Esophagus squamous epithelium (tissue), 5 donors: ENCODE measurements at places on chromosomes 4 and X.

GRCh38 chrX:107753187-107753586, 22.4 kb downstream of the TSC22D3 start:
- no peak for DNase-seq

DNA sequence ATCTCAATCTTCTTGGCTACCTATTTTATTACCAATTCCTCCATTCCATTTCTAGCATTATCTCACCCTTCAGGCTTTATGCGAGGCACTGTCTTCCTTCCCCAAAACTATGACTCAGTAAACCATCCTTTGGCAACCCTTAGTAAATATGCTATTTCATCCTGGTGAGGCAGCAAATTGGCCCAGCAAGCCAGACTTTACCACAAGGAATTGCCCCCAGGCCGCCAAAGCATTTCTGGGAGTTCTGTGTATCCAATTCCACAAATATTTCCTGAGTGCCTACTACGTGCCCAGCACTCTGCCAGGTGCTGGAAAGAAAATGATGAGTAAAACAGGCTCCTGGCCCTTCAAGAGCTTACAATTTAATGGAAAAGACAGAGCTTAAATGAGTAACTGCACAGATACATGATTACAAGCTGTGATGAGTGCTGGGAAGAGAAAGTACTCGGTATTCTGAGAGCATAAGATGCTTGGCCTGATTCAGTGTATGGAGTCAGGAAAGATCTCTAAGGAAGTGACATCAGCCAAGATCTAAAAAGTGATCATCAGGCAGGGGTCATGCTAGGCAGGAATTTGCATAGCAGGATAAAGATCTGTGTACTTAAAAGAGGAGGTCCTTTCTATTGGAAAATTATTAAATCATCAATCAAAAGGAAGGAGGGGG, 193.8 kb downstream of the ADAMTS3 start:
- no peak for DNase-seq

- DNase-seq = no peak
These were observed 107.6 kb downstream of the AMER1 start for GRCh38 chrX:64097891-64098290.

GRCh38 chr4:86939729-86940575, 5.1 kb downstream of the AFF1 start:
- DNase-seq = peak; percentile 6

DNA sequence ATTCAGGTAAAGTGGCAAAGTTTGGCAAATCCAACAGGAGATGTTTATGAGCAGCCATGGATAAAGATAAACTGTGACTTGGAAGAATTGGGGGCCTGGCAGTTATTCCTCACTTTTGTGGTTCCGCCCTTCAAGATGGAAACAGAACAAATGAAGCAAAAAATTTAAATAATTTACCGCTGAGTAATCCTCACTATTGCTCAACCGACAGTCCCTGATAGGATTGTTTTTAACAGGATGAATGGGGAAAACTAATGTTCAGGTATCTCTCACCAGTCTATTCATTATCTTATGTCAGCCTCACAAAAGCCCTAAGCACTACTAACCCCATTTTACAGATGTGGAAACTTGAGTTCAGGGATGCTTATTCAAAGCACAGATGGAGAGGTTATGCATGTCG, 90.8 kb downstream of the FNIP2 start:
- DNase-seq = no peak

- DNase-seq = no peak
These were observed 7.6 kb downstream of the SORCS2 start for GRCh38 chr4:7199771-7200441.

- DNase-seq = no peak
These were observed 328.6 kb upstream of the ARX start for GRCh38 chrX:25344161-25344936.

DNA sequence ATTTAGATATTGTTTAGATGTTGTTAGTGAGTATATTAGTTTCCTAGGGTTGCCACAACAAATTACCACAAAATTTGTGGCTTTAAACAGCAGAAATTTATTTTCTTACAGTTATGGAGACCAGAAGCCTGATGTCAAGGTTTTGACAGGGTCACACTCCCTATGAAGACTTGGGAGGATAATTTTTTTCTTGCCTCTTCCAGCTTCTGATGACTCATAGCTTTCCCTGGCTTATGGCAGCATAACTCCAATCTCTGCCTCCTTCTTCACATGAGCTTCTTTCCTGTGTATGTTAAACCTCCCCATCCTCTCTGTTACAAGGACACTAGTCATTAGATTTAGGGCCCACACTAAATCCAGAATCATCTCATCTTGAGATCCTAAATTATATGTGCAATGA, 20.9 kb upstream of the RAB40A start:
- DNase-seq = no peak

- no peak for DNase-seq
These were observed 38.4 kb downstream of the JAKMIP1 start for GRCh38 chr4:6161921-6162464.

DNA sequence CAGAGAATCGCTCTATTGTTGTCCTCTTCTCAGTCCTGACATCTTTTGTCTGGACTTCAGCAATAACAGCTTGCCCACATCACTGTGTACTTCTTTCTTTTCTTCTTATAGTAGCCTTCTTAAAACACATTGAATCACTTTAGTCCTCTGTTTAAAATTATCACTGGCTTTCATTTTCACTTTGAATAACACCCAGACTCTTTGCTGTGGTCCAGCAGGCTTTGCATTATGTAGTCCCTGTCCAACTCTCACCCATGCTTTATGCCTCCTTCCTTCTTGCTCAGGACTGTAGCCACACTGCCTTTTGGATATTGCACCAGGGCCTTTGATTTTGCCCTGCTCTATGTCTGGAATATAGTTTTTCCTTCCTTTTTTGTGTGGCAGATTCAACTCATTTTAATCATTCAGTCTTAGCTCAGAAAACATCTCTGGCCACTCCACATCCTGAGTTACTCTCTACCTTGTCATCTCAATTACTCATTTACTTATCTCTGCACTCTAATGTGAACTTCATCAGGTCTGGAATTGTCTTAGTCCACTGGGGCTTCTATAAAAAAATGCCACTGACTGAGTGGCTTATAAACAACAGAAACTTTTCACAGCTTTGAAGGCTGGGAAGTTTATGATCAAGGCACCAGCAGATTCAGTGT, 168.2 kb downstream of the C4orf33 start:
- no peak for DNase-seq

GRCh38 chr4:69056921-69057550, 39.2 kb upstream of the UGT2B7 start:
- no peak for DNase-seq

GRCh38 chr4:80219301-80220025, 22.2 kb downstream of the PRDM8 start:
- no peak for DNase-seq

GRCh38 chr4:85860066-85860740, 385.3 kb downstream of the ARHGAP24 start:
- DNase-seq = no peak

GRCh38 chr4:131499141-131499873, 1649.8 kb upstream of the PCDH10 start:
- no peak for DNase-seq

- DNase-seq = no peak
These were observed 27.5 kb upstream of the VBP1 start for GRCh38 chrX:155188786-155189185.

- no peak for DNase-seq
These were observed 135.8 kb downstream of the CDS1 start for GRCh38 chr4:84718699-84719098.

GRCh38 chrX:15985937-15986336, 131.3 kb upstream of the AP1S2 start:
- no peak for DNase-seq

DNA sequence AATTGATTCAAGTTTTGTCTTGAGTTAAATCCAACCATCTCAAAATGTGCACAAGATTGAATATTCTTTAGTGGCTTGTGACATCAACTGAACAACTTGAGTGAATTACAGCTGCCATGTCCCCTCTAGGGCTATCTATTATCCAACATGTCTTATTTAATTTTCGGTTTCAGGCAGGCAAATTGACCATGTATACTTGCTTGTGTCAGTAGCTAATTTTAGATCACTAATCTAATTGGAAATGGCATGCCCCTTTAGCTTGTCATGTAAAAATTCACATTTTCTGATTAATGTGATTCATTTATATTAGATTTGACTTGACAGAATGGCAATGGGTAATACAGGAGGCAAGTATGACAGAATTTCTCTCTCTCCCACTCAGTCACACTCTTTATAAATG, 93.2 kb upstream of the NR0B1 start:
- DNase-seq = no peak

GRCh38 chr4:11106759-11107158, 321.9 kb downstream of the HS3ST1 start:
- DNase-seq = no peak

- DNase-seq = no peak
These were observed 595.1 kb downstream of the STPG2 start for GRCh38 chr4:97548186-97548585.
